T-helper 17 cell (primary cell): ENCODE measurements at places on chromosomes 2 and 18.

GRCh38 chr2:88856409-88857135 is 165.1 kb downstream of the RPIA start:
- DNase-seq: no peak

DNA sequence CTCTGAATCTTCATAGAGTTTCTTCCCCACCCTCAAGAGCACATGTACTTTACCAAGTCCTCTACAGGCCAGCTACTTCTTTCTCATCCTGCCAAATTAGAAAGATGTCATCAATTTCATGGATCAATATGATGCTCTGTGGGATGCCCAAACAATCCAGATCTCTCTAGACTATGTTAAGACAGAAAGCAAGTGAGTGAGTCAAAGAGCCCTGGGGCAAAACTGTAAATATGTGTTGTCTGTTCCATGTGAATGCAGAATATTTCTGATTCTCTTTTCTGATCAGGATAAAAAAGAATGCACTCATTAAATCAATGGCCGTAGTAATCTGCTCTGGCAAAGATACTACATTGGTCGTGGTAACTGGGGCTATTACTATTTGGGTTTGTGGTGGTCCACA is 53.1 kb upstream of the ROCK2 start:
- DNase-seq: no peak

DNA sequence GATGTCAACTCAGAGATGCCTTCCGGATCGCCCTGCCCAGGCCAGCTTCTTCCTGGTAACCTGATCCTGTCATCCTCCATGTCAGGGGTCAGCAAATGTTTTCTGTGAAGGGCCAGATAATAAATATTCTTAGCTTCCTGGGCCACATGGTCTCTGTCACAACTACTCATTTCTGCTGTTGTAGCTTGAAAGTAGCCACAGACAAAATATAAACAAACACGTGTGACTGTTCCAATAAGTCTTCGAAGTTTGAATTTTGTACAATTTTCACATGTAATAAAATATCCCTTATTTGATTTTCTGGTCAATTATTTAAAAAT is 35.8 kb downstream of the ANXA4 start:
- no peak for DNase-seq

DNA sequence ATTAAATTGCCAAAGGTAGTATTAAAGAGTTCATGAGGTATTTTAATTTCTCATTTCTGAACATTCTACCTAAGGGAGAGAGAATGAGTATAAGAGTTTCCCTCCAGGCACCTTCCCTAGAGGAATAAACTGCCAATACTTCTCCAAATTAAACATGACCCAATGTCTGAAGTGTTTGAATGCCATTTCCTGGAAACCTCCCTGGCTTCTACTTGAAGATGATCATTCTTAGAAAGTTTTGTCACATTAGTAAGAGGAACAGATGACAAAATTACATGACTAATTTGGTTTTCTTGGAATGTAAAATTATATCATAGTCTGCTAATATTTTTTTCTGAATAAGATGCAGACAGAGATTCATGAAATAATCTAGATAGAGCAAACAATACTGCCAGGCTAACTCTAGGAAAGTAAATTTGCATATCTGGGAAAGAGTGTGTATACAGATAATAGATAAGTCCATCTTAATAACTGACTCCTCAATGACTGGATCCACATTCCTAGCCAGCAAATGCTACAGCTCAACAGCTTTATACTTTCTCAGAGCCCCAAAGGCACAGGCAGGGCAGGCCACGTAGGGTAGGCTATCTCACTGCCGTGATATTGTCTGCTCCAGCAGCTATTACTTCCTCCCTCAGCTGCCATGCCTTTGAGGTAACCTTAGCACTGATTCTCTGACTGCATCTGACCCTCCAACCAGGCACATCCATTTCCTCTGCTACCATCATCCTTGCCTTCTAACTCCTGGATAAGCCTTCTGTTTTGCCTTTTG is 630.8 kb upstream of the PIK3C3 start:
- DNase-seq: no peak

DNA sequence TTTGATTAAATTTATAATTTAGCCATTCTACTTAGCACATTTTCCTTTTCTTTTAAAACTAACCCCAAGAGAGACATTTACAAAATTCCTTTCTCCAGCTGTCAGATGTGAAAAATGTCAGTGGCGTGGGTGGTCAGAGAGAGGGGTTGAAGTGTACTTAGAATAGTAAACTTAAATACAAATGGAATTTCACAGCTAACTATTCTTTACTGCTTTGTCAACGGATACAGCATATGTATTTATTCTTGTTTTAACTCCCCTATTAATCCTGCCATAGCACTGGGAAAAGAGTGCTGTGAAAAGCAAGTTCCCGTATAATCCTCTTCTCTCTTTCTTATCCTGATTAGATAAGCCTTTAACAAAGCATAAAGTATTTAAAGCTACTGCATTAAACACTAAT is 191.4 kb upstream of the CHAC2 start:
- no peak for DNase-seq
